ENCODE measurements at places on chromosomes 1 and 21. TPM values are rescaled to one million over a fixed set of nuclear protein-coding genes. Genes with fewer than 3 reads are reported as not detected.

The OXCT2 gene
- total RNA-seq, result 4.5 TPM

The DPH2 gene
- total RNA-seq, result 11.4 TPM

The STUM gene
- not detected for total RNA-seq

The HPCAL4 gene
- total RNA-seq, result not detected

The GBP4 gene
- total RNA-seq, result 0.77 TPM

The AADACL4 gene
- not detected for total RNA-seq

The LAD1 gene
- total RNA-seq, result not detected

The MAP3K21 gene
- total RNA-seq, result 1.7 TPM

The KPRP gene
- total RNA-seq, result not detected

The SV2A gene
- 39.7 TPM for total RNA-seq

Measured in uterine smooth muscle cell (primary cell).